ENCODE measurements at places on chromosomes 6 and 20. TPM values are rescaled to one million over a fixed set of nuclear protein-coding genes. Genes with fewer than 3 reads are reported as not detected.

Gene CAPN11
- not detected for total RNA-seq

Gene EEF1A2
- total RNA-seq, result 15.6 TPM

- no peaks in the 10 kb centered on the region for H3K36me3 ChIP-seq
- H3K27ac ChIP-seq, result peak overlapping the region; percentile 85
- H3K4me3 ChIP-seq, result no peak overlapping the region
- DNase-seq, result no peak
Measured at GRCh38 chr20:50713657-50714101, 17.7 kb upstream of the PARD6B start.

DNA sequence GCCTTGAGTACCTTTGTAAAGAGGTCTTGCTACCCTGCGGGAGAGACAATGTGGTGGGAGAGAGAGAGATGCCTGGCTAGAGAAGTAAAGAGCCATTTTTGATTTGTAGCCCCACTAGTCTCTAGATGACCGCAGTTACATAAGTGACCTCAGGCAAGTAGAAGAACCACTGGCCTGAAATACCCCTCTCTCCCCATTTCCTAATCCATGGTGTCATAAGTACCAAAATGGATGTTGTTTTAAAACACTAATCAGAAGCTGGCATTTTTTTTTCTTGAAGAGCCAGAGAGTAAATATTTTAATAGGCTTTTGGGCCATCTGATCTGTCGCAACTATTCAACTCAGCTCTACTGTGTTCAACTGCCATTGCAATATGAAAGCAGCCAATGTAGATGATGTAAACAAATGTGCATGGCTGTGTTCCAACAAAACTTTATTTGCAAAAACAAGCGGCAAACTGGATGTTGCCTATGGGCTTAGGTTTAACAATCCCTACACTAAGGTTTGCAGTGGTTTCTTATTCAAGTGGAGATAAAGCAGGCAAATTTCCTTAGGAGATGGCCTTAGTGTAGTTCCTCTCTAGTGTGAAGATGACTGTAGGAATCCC, 36.5 kb downstream of the RARS2 start:
- no peaks in the 10 kb centered on the region for H3K27me3 ChIP-seq
- no peak overlapping the region for H3K27ac ChIP-seq
- no peak for DNase-seq
- H3K4me3 ChIP-seq, result no peak overlapping the region

DNA sequence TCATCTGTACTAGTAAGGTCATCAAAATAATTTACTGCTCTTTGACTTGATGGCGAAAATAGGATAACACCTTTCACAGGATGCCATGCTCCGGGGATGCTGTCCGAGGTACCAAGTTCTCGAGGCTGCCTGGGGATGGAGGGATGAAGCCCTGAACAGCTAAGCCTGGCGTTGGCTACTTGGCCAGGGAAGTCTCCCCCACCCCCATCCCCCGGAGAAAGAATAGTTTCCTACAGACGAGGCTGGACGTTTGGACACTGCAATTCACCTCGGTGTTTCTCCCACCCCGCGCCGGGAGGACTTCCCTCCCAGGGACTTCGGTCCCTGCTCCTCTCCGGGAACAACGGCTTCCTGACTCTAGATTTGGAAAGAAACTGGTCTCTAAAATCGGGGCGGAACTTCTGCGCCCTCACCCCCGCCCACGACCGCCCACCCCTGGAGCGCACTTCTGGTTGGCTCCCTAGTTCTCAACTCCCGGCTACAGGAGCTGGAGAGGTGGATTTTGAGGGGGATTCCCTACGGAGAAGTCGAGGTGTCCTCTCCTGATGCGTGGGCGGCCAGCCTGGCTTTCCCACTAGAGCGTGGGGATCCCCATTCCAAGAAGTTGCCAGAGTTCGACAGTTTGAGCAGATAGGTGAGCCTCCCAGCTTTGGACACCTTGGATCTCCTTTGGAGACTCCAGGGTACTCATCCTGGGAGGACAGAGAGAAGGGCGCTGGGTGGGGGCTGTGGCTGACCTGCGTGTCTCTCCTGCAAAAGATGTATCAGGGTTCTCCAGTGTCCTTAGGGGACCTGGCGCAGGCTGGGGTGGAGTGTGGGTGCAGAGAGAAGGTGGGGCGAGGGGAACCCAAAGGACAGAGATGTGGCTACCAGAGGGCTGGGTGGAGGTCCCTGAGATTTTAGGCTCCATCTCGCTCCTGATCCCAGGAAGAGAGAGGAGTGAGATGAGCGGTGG, 1.1 kb downstream of the PCSK2 start:
- H3K27ac ChIP-seq, result no peak overlapping the region
- peaks cover 98% of the 10 kb centered on the region for H3K27me3 ChIP-seq
- H3K36me3 ChIP-seq, result no peaks in the 10 kb centered on the region
- H3K4me1 ChIP-seq, result peaks cover 20% of the 10 kb centered on the region
- H3K4me3 ChIP-seq, result peak overlapping the region; percentile 39
- DNase-seq, result peak; percentile 41

DNA sequence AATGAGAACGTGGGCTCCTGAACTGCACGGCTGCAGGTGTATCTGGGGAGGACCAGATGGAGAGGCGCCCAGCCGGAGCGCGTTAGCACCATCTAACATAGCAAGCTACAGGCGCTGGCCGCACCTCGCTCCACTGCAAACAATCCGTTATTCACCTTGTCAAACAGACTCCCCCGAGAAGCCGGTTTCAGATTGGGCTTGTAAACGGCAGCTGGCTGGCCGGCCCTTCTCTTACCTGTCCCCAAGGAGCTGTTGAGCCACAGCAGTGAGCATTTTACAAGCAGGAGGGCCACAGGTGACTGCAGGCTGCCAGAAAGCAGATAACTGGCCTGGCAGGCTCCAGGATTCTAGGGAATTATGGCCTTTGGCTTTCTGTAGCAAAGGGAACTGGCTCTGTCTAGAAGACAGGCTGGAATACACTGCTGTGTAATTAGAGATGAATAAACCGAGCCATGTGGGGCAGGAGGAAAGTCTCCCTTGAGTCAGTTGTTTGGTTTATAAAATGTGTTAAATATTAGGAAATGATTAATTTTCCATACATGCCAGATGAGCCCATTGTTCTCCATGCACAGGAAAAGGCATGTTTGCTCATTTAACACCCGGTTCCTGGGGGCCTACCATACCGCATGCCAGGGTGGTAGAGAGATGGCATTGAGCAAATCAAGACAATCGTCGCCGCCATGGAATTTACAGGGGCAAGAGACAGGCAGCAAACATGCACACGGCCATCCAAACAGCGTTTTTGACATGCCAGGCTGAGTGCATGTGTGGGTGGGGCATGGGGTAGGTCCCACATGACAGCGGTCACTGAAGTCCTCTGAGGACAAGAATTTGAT, 159.3 kb downstream of the NFATC2 start:
- H3K27ac ChIP-seq, result no peak overlapping the region
- H3K4me1 ChIP-seq, result peaks cover 16% of the 10 kb centered on the region
- no peaks in the 10 kb centered on the region for H3K27me3 ChIP-seq
- no peaks in the 10 kb centered on the region for H3K36me3 ChIP-seq

DNA sequence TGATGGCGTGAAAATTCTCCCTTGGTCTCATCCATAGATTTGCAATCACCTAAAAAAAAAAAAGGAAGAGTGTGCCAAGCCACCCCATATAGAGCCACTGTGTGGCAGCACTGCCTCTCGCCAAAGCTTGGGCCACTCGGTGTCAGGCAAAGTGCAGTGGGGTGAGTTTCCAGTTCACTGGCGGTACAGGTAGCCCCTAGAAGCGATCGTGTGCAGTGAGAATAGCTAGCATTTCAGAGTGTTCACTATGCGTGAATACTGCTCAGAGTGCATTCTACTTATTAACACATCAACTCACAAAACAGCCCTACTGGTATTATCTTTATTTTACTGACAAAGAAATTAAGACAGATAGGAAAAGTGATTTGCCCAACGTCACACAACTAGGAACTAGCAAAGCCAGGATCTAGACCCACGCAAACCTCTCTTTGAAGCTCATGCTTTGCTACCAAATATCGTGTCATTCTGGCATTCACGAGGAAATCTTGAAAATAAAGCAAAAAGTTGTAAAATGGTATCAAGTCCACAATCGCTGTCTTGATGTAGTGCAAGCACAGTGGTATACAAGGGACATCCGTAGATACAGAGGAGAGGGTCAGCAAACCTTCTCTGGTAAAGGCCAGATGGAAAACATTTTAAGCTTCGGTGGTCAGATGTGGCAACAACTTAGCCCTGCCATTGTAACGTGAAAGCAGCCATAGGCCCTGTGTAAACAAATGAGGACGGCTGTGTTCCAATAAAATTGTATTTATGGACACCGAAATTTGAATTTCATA, 10.4 kb upstream of the GCNT2 start:
- DNase-seq, result no peak
- H3K36me3 ChIP-seq, result no peaks in the 10 kb centered on the region
- peak overlapping the region; percentile 60 for H3K27ac ChIP-seq
- H3K4me1 ChIP-seq, result peaks cover 18% of the 10 kb centered on the region
- H3K27me3 ChIP-seq, result no peaks in the 10 kb centered on the region

- H3K36me3 ChIP-seq, result no peaks in the 10 kb centered on the region
- no peak overlapping the region for H3K4me3 ChIP-seq
- H3K27me3 ChIP-seq, result peaks cover 4% of the 10 kb centered on the region
- H3K27ac ChIP-seq, result no peak overlapping the region
- peak; percentile 13 for DNase-seq
- no peaks in the 10 kb centered on the region for H3K4me1 ChIP-seq
Measured at GRCh38 chr6:170172392-170172791, 118.5 kb downstream of the DLL1 start.

Gene PSMF1
- total RNA-seq, result 81.6 TPM
